Fibroblast of lung (primary cell): ENCODE measurements at places on chromosomes 1 and 21. TPM values are rescaled to one million over a fixed set of nuclear protein-coding genes. Genes with fewer than 3 reads are reported as not detected.

- H3K27me3 ChIP-seq: no peaks in the 10 kb centered on the region
- no peak overlapping the region for H3K4me3 ChIP-seq
- H3K4me1 ChIP-seq: peaks cover 18% of the 10 kb centered on the region
- DNase-seq: no peak
- peak overlapping the region; percentile 87 for H3K27ac ChIP-seq
- no peaks in the 10 kb centered on the region for H3K36me3 ChIP-seq
These were observed 229.5 kb upstream of the USP24 start for GRCh38 chr1:55444667-55445066.

DNA sequence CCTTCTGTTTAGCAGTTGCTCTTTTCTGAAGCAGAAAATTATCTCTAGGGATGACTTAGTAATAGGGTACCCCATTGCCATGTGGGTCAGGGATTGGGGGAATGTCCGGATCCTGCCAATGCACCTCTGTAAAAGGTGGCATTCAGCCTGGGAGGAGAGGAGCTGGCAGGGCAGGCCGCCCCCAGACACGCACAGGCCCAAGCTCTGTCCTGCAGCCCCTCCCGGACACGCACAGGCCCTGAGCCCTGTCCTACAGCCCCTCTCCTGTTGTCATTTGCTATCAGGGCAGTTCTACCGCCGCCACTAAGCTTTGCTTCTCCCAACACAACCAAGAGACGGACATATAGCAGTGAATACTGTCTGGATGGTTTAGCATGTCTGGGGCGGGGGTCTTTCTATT, 219.1 kb downstream of the SDCCAG8 start:
- DNase-seq: no peak
- H3K4me3 ChIP-seq: no peak overlapping the region
- no peak overlapping the region for H3K27ac ChIP-seq
- H3K36me3 ChIP-seq: peaks cover 2% of the 10 kb centered on the region
- H3K4me1 ChIP-seq: peaks cover 10% of the 10 kb centered on the region

Gene CASZ1
- 0.50 TPM in 1 of 2 replicates, not detected in the other for total RNA-seq

DNA sequence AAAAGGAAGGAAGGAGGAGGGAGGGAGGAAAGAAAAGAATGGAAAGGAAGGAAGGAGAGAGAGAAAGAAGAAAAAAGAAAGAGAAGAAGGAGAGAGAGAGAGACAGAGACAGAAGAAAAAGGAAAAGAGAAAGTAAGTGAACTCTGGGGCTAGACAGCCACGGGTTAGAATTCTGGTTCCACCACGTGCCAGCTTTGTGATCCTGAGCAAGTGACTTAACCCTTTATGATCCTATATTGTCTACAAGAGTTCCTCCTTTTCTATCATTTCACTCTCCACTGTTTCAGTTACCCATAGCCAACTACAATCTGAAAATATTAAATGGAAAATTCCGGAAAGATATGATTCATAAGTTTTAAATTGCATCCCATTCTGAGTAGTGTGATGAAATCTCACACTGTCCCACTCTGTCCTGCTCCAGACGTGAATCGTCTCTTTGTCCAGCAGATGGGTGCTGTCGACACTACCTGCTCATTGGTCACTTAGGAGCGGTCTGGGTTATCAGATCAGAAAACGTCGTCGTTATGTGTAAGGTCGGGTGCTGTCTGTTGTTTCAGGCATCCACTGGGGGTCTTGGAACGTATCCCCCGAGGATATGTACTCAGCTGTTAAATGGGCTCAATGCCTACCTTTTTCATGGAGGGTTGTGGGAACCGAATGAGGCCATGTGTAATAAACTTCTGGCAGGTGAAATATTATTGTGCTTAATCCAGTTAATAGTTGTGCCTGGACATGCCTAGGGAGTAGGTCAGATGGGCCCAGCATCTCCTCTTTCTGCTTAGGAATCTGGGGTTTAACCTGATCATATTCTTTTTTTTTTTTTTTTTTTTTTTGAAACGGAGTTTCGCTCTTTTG, 19.1 kb downstream of the TMEM51 start:
- H3K4me1 ChIP-seq: peaks cover 21% of the 10 kb centered on the region
- no peaks in the 10 kb centered on the region for H3K27me3 ChIP-seq
- no peak overlapping the region for H3K27ac ChIP-seq
- no peaks in the 10 kb centered on the region for H3K36me3 ChIP-seq

Gene FAM167B
- total RNA-seq: 2.1 and 3.1 TPM in 2 replicates

DNA sequence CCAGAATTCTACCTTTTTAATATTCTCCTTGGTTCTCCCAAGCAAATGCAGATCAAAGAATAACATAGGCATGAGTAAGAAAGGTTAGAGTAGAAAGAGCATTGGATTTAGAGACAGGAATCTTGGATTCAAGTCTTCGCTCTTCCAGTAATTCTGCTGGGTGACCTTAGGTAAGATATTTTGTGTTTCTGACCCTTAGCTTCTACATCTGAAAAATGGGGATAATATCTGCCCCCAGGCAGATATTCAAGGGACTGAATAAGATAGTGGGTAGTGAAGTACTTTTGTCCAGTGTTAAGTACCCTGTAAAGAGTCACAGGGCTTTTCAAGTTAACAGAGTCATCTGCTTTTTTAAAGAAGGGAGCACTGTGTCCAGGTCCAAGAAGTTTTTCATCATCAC, 70.8 kb downstream of the KDM1A start:
- peaks cover 14% of the 10 kb centered on the region for H3K36me3 ChIP-seq
- no peaks in the 10 kb centered on the region for H3K27me3 ChIP-seq
- no peak overlapping the region for H3K27ac ChIP-seq
- H3K4me3 ChIP-seq: no peak overlapping the region
- DNase-seq: no peak

DNA sequence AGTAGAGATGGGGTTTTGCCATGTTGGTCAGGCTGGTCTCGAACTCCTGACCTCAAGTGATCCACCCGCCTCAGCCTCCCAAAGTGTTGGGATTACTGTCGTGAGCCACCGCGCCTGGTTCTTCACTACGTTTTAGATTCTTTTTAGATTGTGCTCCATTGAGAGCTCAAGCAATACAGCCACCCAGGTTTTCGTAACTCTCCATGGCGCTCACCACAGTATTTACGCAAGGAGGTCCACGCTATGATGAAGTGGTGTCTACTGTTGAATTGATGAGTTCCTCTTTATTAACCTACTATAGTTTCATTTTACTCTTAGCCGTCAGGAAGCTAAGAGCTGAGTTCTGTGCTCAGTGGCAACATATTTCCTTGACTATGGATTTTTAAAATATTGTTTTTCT, 1.8 kb upstream of the KIF1B start:
- H3K27me3 ChIP-seq: no peaks in the 10 kb centered on the region
- H3K4me1 ChIP-seq: no peaks in the 10 kb centered on the region

- no peak overlapping the region for H3K4me3 ChIP-seq
These were observed 62.9 kb upstream of the SYT6 start for GRCh38 chr1:114216431-114217173.

- H3K27me3 ChIP-seq: peaks cover 3% of the 10 kb centered on the region
- DNase-seq: peak; percentile 73
- H3K27ac ChIP-seq: no peak overlapping the region
- H3K4me1 ChIP-seq: no peaks in the 10 kb centered on the region
- H3K36me3 ChIP-seq: no peaks in the 10 kb centered on the region
These were observed 35.4 kb downstream of the PTPRU start for GRCh38 chr1:29271724-29272123.

DNA sequence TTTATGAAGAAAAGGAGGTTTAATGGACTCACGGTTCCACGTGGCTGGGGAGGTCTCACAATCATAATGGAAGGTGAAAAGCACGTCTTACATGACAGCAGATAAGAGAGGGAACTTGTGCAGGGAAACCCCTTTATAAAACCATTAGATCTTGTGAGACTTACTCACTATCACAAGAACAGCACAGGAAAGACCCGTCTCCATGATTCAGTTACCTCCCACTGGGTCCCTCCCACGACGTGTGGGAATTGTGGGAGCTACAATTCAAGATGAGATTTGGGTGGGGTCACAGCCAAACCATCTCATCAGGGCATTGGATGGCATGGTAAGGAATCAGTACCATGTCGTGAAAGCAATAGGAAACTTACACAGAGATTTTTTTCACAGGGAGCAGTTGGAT, 63.1 kb downstream of the MTR start:
- DNase-seq: no peak
- H3K4me1 ChIP-seq: no peaks in the 10 kb centered on the region
- H3K36me3 ChIP-seq: peaks cover under 1% of the 10 kb centered on the region
- H3K27me3 ChIP-seq: no peaks in the 10 kb centered on the region
- H3K4me3 ChIP-seq: no peak overlapping the region
- H3K27ac ChIP-seq: no peak overlapping the region

DNA sequence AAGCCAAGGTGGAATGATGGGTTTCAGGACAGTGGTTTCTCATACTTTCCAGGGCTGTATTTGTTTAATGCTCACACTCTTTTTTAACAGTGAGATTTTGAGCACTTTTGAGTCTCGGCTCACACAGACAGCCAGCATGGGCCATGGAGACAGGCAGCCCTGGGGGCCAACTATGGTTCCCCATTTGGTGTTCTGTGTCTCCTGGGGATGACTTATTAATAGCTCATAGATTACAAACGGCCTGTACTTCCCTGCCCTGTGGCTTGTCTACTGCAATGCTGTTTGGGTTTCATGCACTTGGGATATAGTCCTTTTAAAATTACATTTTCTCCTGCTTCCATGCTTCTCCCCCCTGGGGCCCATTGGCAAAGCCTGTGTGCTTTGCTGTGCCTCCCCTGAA, 178.3 kb downstream of the KCNJ6 start:
- H3K27me3 ChIP-seq: no peaks in the 10 kb centered on the region
- peaks cover 3% of the 10 kb centered on the region for H3K4me1 ChIP-seq
- H3K36me3 ChIP-seq: no peaks in the 10 kb centered on the region
- no peak overlapping the region for H3K4me3 ChIP-seq
- no peak overlapping the region for H3K27ac ChIP-seq
